ENCODE measurements at places on chromosomes 7 and 10. TPM values are rescaled to one million over a fixed set of nuclear protein-coding genes. Genes with fewer than 3 reads are reported as not detected.

The EIF4H gene
- total RNA-seq: 150 TPM

The SPDYE2B gene
- not detected for total RNA-seq

The MARCHF5 gene
- total RNA-seq: 5.5 TPM

The GHRHR gene
- total RNA-seq: not detected

The IL2RA gene
- total RNA-seq: not detected

The IGFBP3 gene
- 763 TPM for total RNA-seq

The OR2A5 gene
- not detected for total RNA-seq

The GPRIN2 gene
- 6.3 TPM for total RNA-seq

The AIFM2 gene
- 2.9 TPM for total RNA-seq

The LRRC18 gene
- total RNA-seq: not detected

The LRIT1 gene
- total RNA-seq: not detected

The NPFFR1 gene
- total RNA-seq: not detected

The GALNT17 gene
- 29.8 TPM for total RNA-seq

The RARRES2 gene
- total RNA-seq: 144 TPM

The POLR2J2 gene
- total RNA-seq: not detected

The CAV2 gene
- 92.6 TPM for total RNA-seq

The PLEKHS1 gene
- total RNA-seq: not detected

Measured in ascending aorta (tissue), 2 donors.